ENCODE measurements at places on chromosomes 7 and 10. TPM values are rescaled to one million over a fixed set of nuclear protein-coding genes. Genes with fewer than 3 reads are reported as not detected.

WASHC2A gene
- 59.4 TPM for polyA plus RNA-seq

AASS gene
- polyA plus RNA-seq, result 29.6 TPM

GSTK1 gene
- 325 TPM for polyA plus RNA-seq

DLX6 gene
- 0.04 TPM for polyA plus RNA-seq

ACADSB gene
- polyA plus RNA-seq, result 19.6 TPM

MYOF gene
- 31.6 TPM for polyA plus RNA-seq

PRPF18 gene
- 21.0 TPM for polyA plus RNA-seq

MYL10 gene
- polyA plus RNA-seq, result not detected

ELAPOR2 gene
- 8.2 TPM for polyA plus RNA-seq

FAM131B gene
- 5.8 TPM for polyA plus RNA-seq

ITPRID1 gene
- polyA plus RNA-seq, result 0.25 TPM

Measured in large intestine (tissue), 12 donors.